ENCODE measurements at places on chromosomes 7 and 10.

DNA sequence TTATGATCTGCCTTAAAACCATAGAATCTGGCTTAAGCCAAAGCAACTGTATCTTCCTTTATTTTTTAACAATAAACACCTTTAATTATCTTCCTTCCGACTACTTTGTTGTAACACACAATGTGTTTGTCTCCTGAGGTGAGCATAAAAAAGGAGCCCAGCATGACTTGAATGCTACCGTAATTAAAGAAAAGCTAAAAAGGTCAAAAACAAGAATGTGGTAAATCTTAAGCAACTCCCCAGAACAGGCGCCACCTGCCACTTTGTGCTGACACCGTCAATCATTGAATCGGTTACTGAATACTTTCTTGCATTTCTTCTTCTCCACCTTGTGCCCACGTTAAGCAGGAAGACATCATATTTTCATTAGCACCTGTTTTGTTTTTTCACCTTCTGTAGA, 569.9 kb upstream of the C7orf33 start:
- DNase-seq: no peak

- DNase-seq: no peak
Measured at GRCh38 chr7:77454802-77455201, 38.7 kb upstream of the GSAP start.

DNA sequence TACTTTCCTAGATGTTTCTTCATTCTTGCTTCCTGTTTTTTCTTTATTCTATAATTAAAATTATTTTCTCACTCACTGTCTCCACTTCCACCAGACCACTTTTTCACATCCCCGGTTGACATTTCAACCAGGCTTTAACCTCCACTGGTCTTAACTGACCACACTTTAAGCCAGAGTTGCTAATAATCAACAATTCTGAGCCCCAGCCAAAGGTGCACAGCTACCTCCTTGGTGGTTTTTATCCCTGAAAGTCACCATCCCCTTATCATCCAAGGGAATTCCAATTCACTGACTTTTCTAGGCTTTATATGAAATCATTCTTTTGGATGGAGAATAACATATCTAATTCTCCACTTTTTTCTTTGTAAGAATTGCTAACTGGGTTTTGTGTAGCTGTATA, 138.9 kb downstream of the FRMD4A start:
- DNase-seq: no peak

GRCh38 chr10:11165591-11166543, 148.2 kb downstream of the CELF2 start:
- peak; percentile 68 for DNase-seq

GRCh38 chr7:141704112-141704511, 2.1 kb upstream of the DENND11 start:
- no peak for DNase-seq

- no peak for DNase-seq
Measured at GRCh38 chr10:132269266-132270230, 38.2 kb downstream of the STK32C start.

DNA sequence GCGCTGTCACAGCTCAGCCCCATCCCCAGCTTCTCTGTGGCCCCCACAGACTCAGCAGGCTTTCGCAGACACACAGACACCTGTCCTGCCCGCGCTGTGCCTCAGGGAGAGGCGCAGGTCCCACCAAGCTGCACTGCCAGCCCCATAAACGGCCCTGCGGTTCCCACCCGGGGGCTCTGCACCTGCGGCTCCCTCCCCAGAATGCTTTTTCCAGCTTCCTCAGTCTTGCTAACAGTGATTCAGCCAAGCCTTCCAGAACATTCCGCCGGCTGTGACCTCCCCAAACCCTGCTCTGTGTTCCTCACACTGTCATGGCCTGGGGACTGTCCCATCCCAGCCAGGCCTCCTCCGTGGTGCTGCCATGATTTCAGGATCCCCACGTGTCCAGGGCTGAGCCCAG, 27.8 kb upstream of the TNRC18 start:
- no peak for DNase-seq

GRCh38 chr10:60433684-60434083, 44.0 kb upstream of the ANK3 start:
- no peak for DNase-seq

DNA sequence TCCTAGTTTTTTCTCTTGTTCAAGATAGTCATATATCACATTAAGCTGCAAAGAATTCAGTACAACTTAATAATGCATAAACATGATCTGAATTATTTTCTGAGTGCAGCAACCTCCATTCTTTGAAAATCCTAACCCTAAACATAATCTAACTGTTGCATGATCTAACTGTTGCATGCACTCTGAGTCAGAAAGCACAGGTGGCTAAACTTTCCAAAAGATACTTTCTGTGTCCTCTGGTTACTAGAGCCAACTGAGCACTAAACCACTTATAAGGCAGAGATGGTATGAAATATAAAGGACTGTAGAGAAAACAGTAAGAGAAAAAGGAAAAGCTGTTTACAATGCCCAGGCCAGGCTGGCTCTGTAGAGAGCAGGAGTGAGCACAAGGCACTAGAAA, 23.0 kb upstream of the FAM133B start:
- no peak for DNase-seq

DNA sequence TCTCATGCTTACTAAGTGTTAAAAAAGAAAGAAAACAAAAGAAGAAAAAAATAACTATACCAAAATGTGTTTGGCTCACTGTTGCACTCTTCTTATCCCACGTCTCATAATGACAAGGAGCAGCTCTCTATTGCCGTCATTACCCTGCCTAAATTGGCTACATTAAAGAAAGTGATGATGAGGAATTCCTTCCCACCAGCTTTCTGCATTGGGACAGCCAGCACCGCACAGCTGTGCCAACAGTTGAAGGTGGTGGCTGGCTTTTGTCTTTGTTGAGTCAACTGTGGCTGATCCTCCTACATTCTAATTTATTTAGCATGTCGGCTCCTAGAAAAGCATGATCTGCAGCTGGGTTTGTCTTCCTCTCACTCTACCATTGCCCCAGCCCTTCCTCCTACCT, 751.8 kb downstream of the KCNMA1 start:
- DNase-seq: no peak

DNA sequence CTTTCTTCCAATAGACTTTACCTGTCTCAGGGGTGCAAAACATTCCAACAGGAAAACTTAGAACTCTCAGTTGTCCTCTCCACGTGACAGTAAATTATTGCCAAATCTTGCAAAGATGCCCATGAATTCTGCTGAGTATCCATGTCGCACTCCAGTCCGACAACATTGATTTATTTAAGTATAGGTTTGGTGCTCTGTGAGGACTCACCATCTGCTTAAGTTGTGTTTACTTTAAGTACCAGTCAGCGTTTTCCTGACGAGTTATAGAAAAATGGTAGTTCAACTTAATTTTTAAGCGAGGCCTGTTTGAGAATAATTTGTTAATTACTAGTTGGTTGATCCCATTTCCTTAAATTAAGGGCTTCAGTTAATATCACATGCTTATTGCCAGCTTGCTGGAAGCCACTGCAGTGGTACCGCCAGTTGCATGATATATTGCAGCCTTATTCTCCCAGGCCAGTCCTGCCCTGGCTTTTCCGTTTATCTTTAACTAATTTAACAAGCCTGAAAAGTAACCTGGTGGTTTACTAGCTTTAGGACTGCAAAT, 27.8 kb downstream of the CREB5 start:
- no peak for DNase-seq

- DNase-seq: peak; percentile 19
Measured at GRCh38 chr7:156903232-156903909, 10.4 kb upstream of the LMBR1 start.

DNA sequence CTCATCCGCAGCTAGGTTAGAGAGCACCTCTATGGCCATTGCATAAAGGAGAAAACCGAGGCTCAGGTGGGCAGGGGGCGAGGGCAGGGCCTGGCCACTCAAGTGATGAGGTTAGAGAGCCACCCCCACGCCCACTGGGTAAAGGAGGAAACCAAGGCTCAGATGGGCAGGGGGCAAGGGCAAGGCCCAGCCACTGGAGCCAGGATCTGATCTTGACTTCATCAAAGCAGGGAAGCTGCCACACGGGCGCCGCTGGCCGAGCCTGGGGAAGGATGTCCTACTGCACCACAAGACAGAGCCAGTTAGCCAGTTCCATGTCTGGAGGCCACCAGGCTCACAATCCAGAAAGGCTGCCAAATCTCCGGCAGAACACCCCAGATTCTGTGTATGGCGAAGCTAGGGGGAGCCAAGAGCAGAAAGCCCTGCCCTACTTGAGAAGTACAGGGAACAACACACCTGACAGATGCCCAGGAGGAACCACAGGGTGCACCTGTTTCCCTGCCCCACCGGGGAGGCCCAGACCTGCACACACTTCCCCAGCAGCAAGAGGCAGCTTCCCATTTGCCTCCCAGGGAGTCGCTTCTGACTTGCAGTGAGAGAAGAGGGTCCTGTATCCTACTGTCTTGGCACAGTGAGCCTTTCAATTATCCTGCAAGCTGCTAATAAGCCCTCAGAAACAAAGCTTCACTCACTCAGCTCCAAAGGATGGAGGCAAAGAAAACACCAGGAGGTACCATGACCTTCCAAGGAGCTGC, 101.9 kb downstream of the TNS3 start:
- no peak for DNase-seq

- no peak for DNase-seq
Measured at GRCh38 chr10:68175949-68176348, 56.0 kb downstream of the ATOH7 start.

DNA sequence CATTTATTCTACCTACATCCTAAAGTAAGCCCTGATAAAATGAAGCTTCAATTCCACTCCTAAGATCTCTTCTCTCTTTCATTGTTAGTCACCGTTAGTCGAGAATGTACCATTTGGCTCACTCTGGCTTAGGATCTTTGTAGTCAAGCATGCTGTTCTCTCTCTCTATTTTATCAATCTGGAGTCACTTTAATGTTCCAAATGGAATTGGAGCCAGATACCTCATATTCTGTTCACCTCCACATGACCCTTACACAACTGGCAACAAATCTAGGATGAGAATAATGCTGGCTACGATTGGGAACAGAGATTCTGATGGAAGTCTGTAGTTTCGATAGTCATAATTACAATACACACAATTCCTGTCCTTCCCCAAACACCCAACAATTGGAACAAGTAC, 213.7 kb downstream of the TWIST1 start:
- DNase-seq: no peak

- no peak for DNase-seq
Measured at GRCh38 chr10:34049887-34050286, 715.4 kb upstream of the NRP1 start.

- no peak for DNase-seq
Measured at GRCh38 chr10:74223755-74224529, 72.9 kb downstream of the ADK start.

- DNase-seq: no peak
Measured at GRCh38 chr10:116126954-116127695, 145.9 kb downstream of the GFRA1 start.

- DNase-seq: no peak
Measured at GRCh38 chr10:98307916-98308541, 40.0 kb upstream of the LOXL4 start.

- no peak for DNase-seq
Measured at GRCh38 chr7:143467724-143468123, 9.9 kb upstream of the TAS2R41 start.

DNA sequence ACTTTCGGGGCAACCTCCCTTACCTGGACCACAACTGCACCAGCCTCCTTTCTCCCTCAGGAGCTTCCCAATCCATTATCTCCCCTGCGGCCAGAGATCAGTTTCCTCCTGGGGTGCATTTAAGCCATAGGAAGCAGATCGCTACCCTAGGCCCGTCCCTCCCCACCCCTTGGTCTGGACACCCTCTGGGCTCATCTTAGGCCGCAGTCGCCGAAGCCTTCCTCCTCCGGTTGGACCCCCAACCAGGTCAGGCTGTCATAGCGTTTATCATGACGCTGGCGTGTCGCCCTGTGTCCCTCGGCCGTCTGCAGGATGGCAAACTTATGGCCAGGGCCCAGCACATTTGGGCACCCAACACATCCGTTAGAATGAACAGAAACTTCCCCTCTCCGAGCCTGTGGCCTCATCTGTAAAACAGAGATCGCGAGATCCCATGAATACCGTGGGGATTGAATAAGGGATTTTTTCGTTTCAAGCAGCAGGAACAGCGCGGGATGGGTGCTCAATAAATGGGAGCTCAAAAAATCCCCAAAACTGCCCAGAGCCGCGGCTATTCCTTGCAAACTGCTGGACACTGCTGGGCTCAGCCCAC, 669 bp upstream of the AP5Z1 start:
- no peak for DNase-seq

DNA sequence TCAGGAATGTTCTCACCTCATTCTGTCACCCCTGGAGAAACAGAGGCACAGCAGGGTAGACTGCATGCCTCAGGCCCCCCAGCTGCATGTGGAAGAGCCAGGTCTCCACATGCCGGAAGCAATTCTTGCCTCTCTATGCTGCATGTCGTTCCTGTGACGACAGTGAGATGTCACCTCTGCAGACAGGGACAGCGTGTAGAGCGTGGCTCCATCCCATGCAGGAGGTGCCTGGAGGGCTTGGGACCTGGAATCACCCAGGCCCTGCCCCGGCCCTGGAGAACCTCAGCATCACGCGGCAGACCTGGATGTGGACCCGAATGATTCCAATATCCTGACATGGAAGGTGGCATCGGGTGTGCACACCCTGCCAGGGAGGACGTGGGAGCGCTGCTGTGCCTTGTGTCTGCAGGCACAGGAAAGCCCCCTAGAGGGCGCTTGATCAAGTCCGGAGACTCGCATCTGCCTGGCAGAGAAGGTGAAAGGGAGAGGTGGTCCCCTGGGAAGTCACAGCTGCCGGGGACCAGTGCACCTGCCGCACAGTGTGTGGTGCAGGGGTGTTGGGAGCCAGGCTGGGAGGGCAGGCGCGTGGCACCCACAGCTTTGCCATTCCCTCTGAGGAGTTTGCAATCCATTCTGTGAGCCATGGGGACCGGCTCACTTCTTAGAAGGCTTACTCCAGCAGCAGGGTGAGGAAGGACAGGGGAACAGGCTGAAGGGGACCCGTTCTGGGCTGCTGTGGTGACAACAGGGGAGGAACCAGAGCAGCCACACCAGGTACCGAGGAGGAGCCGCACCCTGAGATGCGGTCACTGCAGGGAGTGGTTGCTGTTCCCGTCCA, 45.3 kb upstream of the EN2 start:
- no peak for DNase-seq

- DNase-seq: no peak
Measured at GRCh38 chr7:114298011-114298410, 116.6 kb upstream of the FOXP2 start.

GRCh38 chr10:26310361-26310760, 93.8 kb downstream of the GAD2 start:
- DNase-seq: no peak

DNA sequence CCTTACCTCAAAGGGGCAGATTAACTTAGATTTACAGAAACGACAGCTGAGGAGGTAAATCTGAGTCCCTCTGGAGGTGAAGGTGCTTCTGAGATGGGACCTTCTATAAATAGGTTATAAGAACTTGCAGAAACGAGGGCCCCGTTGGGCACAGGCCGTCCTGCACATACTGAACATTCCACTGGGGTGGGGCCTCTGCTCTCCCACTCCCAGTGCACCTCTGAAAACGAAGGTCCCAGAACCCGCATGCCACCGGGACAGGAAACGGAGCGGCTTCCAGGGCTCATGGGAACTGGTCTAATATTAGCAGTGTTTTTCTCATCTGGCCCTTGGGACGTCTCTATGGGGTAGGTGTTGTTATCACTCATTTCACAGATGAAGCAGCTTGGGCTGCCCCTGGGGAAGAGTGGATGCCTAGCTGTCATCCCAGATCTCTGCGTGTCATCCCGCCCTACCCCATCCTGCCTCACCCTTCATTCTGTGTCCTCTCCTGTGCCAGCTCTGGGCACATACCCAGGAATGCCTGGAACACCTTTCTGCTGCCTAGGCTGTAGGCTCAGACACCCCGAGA, 19.6 kb downstream of the C10orf62 start:
- no peak for DNase-seq

GRCh38 chr10:109105725-109106124, 817.6 kb downstream of the XPNPEP1 start:
- DNase-seq: no peak

- no peak for DNase-seq
Measured at GRCh38 chr7:129803546-129804081, 149.1 kb downstream of the UBE2H start.

Data from effector CD4-positive, alpha-beta T cell (primary cell).